ENCODE measurements at places on chromosomes 1 and 21.
A peak's percentile ranks its signal among the peaks of the same experiment; 100 is the strongest.

DNA sequence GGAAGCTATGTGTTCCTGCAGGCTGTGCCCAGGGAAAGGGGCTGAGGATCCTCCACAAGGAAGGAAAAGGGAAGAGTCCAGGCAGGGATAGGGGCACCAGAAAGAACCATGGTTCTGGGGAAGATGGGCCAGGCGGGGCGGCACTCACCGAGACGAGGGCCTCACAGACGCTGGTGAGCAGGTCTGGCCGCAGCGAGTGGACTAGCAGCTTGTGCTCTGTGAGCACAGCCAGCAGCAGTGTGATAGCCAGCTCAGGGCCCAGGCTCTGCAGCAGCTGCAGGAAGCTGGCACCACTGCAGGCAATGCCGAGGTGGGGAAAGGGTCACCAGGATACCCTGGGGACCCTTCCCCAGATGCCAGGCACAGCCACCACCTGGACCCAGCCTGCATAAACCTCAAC, 5.8 kb downstream of the DENND4B start:
- DNase-seq, result no peak

DNA sequence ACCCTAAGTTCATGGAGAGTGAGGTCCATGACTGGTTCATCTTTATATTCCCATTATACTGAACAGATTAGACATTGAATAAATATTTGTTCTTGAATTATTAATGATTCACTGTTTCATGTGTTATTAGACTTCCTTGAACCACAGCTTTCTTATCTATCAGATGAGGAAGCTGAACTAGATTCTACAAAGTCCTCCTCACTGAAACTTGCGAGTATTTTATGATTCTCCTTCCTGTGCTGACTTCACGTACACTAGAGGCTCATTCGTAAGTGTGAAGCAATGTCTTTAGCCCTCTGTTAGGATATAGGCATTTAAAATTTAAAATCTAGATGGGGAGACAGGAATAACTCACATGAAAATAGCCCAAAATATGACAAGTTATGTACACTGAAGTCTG, 95.6 kb upstream of the IRF2BP2 start:
- no peak for DNase-seq

GRCh38 chr21:35010447-35010846, 38.7 kb downstream of the RUNX1 start:
- no peak for DNase-seq

DNA sequence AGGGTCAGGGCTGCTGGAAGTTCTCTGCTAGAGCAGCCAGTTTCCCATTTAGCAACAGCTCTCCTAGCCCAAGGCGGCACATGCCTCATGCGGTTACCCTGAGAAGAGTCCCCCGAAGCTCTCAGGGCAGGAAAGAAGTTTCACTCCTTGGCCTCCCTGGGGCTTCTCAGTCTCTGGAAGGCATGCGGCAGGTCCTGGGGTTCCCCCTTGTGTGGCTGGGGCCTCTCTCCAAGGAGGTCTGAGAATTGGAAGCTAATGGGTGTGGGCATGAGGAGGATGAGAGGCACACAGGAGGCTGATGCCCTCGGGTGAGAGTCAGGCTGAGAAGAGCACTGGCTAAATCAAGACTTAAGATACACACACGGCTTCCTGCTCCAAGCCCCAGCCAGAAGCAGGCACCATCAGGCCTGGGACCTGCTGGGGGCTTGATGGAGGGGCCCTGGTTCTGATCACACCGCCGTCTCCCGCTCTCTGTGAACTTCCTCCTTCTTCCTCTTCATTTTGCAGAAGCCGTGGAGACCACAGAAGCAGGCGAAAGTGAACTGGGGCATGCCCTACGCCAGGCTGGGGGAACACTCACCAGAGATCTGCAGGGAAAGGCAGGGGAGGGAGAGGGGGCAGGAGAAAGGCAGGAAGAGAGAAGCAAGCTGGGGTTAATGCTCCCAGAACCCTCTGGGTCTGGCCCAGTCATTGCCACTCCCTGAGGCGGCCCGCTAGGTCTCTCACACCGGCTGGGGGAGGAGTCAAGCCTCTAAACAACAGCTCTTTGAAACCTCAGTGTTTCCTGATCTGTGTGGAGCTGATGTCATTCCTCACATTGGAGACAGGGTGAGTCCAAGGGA, 15.1 kb downstream of the BLACAT1 start:
- peak; percentile 31 for DNase-seq

GRCh38 chr1:43536196-43536863, 5.6 kb downstream of the PTPRF start:
- no peak for DNase-seq

- DNase-seq, result no peak
Measured at GRCh38 chr1:48602349-48602748, 130.3 kb upstream of the SPATA6 start.
